ENCODE measurements at places on chromosomes 6 and 20. TPM values are rescaled to one million over a fixed set of nuclear protein-coding genes. Genes with fewer than 3 reads are reported as not detected.

DNA sequence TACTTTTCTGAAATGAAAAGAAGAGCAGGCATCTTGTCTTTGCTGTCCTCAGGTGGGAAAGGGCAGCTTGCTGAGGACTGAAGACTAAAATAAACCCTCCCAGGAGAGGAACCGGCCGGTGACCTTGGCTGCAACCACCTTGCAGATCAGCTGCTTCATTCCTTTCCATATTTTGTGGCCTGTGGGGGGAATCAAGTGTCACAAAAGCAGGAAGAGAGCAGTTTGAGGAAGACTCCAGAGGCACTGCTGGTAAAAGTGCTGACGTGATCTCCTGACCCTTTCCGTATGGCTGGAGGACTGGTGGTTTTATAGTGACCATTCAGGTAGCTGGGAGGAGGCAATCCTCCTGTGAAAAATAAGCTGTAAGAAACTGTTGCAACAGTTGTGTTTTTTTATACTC is 157.0 kb downstream of the PLCB4 start:
- no peak for DNase-seq

DNA sequence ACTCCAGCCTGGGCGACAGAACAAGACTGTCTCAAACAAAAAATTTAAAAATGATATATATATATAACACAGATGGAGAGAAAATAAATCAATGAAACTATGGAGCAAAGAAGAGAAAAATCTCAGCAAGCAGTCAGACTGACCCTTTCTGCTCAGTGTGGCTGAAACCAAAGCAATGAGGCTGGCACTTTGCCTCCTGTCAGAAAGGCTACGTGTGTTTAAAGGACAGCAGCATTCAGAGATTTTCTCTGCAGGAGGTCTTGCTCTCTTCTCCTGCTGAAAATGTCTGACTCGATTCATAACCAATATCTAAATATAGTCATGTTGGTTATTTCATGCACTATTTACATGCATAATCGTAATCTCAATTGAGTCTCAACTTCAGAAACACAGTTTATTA is 527.0 kb upstream of the JARID2 start:
- no peak for DNase-seq

DNA sequence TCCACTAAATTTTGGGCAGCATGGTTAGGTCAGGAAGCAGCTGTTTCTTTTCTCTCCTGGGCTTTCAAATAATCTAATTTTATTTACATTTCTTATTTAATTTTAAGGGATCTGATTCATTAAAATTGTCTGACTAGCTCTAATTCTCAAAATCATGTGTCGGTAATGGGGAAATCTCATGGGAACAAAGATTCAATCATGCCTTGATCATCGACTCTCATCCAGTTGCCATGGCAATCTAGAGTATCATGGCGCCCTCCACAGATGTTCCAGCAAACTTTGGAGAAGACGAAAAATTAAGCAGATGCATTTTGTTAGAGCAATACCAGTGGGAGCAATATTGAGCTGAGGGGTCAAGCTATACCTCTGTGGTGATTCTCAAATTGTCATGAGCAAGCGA is 358.0 kb upstream of the CDH4 start:
- no peak for DNase-seq

GRCh38 chr20:38805502-38805957 is at the start of gene PPP1R16B:
PPP1R16B (plus strand) TSS chr20:38805697; CDS start chr20:38835926, 30,229 bp downstream.
- DNase-seq: peak; percentile 76

DNA sequence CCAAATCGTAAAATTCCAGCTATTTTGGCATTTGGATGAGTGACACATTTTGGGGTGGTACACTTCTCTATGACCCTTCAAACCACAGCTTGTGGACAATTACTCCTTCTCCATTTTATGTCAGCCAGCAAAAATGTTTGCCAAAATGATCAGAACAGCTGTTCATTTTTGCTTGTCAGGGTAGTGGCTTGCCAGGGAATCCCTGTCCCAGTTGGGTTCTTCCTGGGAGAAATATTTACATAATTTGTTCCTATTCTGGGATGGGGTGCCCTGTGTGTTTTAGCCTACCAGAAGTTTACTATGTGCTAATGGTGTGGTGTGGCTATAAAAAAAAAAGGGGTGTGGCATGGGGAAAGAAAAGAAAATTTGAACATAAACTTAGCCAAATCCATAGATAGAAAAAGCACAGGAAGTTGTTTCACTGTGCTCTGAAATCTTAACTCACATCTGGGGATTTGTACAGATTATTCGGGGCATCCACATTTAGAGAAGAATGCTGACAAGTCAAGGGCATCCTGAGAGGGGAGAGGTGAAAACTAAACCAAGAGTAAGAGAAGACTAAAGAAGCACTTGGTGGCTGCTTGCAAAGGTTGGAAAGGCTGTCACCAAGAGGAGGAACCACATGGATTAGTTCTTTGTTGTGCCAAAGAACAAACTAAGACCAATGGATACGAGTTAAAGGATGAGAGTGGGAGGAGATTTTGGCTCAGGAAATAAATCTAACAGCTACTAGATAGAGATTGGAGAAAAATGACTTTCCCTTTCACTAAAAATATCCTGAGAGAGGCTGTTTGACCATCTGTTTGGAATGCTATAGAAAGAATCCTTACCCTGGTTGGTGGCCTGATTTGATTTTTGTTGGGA is 55.2 kb upstream of the RBM24 start:
- no peak for DNase-seq

- no peak for DNase-seq
Measured at GRCh38 chr20:17531665-17532025, 466 bp upstream of the BFSP1 start.

DNA sequence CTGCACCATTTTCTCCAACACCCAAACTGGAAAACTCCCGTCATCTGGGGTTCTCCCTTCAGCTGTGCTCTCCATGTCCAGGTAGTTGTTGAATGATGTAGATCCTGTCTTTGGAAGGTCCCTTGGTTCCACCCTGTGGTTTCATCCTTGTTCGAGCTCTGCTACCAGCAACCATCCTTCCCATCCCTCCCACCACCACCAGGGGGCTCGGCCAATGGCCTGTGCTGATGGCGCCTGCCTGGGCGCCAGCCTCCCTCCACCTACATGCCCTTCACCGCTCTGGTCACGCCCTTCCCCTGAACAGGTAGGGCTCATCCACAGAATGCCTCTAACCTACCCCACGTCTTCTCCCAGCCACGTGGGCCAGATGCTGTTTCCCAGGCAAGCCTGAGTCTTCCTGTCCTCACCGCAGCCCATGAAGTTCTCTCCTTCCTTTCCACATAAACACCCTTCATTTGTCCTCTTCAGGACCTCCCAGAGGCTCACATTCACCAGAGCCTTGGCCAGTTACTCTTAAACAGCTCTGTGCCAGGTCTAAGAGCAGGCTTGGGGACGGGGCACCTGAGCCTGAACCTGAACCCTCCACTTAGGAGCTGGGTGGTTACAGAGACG is 75.1 kb upstream of the DUSP22 start:
- DNase-seq: peak; percentile 54

CLPSL1 gene
- total RNA-seq: not detected

RGS17 gene
- total RNA-seq: not detected

All from activated naive CD4-positive, alpha-beta T cell treated with anti-CD3 and anti-CD28 coated beads for 36 hours (primary cell).